Kasumi-1 (cell line): ENCODE measurements at places on chromosomes 4 and X.

- no peak for DNase-seq
These were observed 392.4 kb upstream of the ATOH1 start for GRCh38 chr4:93436000-93436626.

- DNase-seq: no peak
These were observed 23.9 kb upstream of the FGFBP2 start for GRCh38 chr4:15986907-15987306.

- no peak for DNase-seq
These were observed 190.6 kb upstream of the NEIL3 start for GRCh38 chr4:177119021-177119471.

- DNase-seq: no peak
These were observed 1043.1 kb upstream of the TENM3 start for GRCh38 chr4:181200076-181200475.

- DNase-seq: no peak
These were observed 11.7 kb upstream of the SHOX start for GRCh38 chrX:618761-619450.

GRCh38 chrX:136021903-136022302, 36.7 kb downstream of the SLC9A6 start:
- no peak for DNase-seq

- no peak for DNase-seq
These were observed 16.7 kb upstream of the WDR44 start for GRCh38 chrX:118329175-118329574.

DNA sequence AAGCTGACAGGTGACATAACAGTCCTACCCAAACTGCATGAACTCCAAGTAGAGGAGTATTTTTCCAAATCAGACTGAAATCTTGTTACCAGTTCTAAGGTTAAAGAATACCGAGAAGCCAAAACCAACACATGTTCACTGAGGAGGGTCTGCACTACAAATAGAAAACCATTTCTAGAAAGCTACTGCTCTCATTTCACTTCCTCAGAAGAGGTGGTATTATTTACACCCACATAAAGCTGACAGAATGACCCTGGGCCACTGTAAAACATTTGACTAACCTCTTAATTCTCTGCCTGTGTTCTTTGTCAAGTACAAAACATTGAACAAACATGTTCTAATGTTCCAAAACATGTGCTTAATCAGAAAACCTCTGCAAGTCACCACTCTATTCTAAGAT, 95.8 kb downstream of the IQCM start:
- no peak for DNase-seq

- DNase-seq: no peak
These were observed 961.0 kb downstream of the PCDH18 start for GRCh38 chr4:136571315-136571714.

- DNase-seq: no peak
These were observed 17.4 kb upstream of the TNIP3 start for GRCh38 chr4:121181493-121181892.

GRCh38 chr4:78145008-78145407, 87.9 kb downstream of the FRAS1 start:
- DNase-seq: no peak

GRCh38 chr4:38565271-38566199, 98.5 kb upstream of the KLF3 start:
- no peak for DNase-seq

GRCh38 chr4:150176547-150176946, 98.3 kb downstream of the DCLK2 start:
- DNase-seq: no peak

- no peak for DNase-seq
These were observed 139.4 kb downstream of the EVC2 start for GRCh38 chr4:5568931-5569330.

DNA sequence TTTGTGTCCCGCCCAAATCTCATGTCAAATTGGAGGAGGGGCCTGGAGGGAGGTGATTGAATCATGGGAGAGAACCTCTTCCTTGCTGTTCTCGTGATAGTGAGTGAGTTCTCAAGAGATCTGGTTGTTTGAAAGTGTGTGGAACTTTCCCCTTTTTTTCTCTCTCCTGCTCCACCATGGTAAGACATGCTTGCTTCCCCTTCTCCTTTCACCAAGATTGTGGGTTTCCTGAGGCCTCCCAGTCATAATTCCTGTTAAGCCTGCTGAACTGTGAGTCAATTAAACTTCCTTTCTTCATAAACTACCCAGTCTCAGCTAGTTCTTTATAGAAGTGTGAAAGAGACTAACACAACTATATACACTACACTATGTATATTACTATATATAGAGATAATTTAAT, 697.8 kb upstream of the HS3ST1 start:
- DNase-seq: peak; percentile 89

DNA sequence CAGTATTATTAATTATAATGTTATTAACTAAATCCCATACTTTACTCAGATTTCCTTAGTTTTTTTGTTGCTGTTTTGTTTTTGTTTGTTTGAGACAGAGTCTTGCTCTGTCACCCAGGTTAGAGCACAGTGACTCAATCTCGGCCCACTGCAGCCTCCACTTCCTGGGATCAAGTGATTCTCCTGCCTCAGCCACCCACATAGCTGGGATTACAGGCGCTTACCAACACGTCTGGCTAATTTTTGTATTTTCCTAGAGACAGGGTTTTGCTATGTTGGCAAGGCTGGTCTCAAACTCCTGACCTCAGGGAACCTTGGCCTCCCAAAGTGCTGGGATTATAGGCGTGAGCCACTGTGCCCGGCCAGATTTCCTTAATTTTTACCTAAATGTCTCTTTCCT, 72.2 kb downstream of the ANAPC4 start:
- DNase-seq: no peak

GRCh38 chr4:153383131-153383530, 38.6 kb downstream of the MND1 start:
- no peak for DNase-seq

- DNase-seq: no peak
These were observed 12.2 kb downstream of the MTNR1A start for GRCh38 chr4:186543206-186543605.

DNA sequence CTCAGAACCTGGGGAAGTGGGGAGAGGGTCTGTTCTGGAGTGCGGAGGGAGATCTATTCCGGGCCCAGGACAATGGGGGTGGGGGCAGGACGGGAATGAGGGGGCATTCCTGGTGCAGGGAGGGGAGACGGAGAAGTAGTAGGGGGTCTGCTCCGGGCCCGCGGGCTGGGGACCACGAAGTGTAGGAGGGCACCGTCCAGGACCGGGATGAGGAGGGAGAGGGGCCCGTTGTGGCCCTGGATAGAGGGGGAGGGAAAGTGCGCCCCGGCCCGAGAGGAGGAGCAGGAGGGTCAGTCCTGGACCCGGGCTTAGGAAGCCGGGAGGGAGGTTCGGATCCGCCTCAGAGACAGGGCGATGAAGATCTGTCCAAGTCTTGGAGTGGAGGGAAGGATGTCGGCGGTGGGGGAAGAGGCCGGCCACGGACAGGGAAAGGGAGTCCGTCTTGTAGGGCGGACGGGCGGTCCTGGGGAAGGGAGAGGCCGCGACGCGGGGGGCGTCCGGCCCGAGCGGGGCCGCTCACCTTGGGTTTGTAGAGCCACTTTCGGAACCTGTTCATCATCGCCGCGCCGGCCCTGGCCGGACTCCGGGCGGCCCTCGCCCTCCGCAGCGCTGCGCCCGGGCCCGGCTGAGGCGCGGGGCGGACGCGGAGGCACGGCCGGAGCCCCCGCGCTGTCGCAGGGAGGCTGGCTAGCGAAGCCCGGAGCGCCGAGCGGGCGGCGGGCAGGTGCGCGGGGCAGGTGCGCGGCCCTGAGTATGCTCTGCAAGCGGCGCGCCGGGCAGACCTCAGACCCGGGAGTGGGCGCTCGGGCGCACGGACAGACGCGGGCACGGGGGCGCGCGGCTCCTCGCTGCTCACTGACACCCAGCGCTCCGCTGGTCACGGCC, at the start of gene ZFYVE28:
Gene ZFYVE28, minus strand, starts transcription at position 881 of the 885 bp plus-strand sequence. Its CDS starts 322 bp downstream, at position 559.
- no peak for DNase-seq

GRCh38 chr4:120156120-120156718, 89.6 kb upstream of the MAD2L1 start:
- DNase-seq: peak; percentile 53

DNA sequence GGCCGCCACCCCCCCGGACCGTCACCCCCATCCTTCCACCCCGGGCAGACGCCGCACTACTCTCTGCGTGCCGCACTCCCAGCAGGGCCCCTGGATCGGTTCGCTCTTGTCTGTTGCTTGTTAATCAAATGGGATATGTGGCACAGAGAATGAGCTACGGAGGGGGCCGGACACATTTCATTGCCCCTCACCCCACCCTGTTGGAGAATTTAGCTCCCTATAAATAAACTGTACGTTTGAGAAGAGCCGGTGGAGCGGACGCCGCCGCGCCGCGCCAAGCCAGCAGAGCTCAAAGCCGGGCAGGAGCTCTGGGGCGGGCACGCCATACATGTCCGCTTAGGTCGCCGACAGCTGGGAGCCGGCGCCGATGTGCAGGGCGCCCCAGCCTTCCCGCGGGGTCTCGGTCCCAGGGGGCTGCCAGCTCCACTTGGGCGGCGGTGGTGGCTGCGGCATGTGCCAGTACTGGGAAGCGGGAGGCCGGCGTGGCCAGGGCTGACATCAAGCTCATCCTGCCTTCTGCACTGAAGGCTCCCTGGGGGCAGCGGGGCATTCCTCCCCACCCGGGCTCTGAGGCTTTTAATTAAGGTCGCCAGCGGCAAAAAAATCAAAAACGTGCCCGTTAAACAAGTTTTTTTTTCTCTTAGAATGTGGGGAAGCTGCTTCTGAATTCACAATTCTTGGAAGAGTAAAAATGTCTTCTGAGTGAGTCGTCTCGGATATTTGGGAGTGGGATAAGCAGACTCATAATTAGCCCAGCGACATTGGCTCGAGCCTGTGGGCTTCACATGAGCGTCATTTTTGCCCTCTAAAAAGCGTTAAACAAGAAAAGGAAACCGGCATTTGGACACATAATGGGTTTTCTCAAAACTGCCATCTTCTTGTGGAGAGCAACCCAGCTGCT, 1.1 kb upstream of the PCDH19 start:
- DNase-seq: no peak

- no peak for DNase-seq
These were observed 115.5 kb downstream of the NFKB1 start for GRCh38 chr4:102616636-102617035.

GRCh38 chrX:129649268-129650182, 5.2 kb downstream of the APLN start:
- DNase-seq: no peak

DNA sequence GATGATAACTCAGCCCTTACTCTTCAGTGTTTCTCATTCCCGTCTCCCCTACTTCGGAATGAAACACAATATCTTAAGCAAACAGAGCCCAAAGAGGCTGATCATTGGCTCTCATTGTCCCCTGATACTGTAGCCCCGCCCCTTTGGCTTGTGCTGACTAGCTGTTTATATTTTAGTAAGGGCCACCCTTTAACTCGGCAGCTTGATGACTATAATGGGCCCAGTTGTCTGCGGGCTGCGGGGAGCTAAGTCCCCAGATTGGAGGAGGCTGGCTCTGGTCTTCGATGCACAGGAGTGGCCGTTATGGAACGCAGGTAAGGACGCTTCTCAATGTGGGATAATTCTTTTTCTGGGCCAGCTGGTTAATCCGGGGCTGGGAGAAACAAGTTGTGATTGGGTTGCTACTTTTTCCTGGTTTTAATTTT, at the start of gene TRIM2:
Gene TRIM2, plus strand, starts transcription at position 197 of the 425 bp plus-strand sequence. Its CDS starts 88 bp downstream, at position 285.
- DNase-seq: no peak

- DNase-seq: no peak
These were observed 40.1 kb upstream of the PDK3 start for GRCh38 chrX:24424948-24425347.

DNA sequence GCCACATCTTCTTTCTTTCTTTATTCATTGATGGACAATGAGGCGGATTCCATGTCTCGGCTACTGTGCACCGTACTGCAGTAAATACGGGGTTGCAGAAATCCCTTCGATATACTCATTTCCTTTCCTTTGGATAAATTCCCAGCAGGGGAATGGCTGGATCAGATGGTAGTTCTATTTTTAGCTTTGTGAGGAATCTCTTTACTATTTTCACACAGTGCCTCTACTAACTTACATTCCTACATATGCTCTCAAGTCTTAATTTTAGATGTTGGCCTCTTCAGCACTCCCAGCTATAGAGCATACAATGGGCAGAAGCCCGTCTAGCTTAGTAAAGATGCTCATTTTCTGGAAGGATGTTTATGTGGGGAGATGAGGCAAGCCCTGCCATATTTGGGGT, 317.4 kb downstream of the ASMT start:
- DNase-seq: no peak

GRCh38 chrX:3250966-3251365, 95.5 kb downstream of the MXRA5 start:
- no peak for DNase-seq

DNA sequence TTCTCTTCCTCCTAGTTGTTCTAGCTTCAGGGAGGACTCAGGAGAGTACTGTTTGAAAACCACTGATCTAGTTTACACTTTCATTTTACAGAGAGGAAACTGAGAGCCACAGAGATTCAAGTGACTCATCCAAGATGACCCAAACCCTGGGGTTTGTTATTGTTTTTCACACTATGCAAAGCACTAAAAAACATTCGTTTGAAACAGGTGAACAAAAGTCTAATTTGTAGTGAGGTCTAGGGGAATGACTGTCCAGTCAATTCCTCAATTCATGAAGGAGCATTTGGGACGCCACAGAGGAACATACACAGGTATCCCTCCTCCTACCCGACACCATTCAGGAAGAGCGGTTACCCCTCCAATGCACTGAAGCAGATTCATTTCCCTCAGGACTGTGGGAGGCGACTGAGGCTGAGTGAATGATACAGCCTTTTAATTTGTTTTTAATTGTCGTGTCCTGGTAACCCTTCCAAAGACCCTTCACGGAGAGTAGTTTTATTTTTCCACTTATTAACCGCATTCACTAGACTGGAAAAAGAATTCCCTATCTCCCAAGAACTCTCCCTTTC, 30.3 kb downstream of the TLR10 start:
- no peak for DNase-seq

DNA sequence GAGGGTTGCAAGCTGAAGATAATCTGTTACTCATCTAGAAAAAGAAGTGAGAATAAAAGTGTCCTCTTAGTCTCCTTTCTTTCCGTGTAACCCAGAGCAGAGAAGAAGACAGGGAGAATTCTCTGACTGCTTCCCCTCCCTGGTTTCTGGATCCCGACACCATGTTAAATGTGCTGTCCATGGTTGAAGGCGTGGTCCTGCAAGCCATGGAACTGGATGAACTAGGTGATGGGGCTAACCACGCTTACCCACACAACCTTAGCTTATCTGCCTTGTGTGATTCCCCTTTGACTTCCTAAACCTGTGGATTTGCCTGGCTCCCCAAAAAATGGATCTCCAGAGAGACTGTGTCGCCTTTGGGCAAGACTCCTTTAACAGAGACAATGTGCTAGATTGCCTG, 907.6 kb downstream of the FSTL5 start:
- DNase-seq: no peak

GRCh38 chrX:142503967-142504643, 299.0 kb upstream of the MAGEC2 start:
- no peak for DNase-seq

- no peak for DNase-seq
These were observed 92.9 kb upstream of the TLL1 start for GRCh38 chr4:165779950-165780670.

DNA sequence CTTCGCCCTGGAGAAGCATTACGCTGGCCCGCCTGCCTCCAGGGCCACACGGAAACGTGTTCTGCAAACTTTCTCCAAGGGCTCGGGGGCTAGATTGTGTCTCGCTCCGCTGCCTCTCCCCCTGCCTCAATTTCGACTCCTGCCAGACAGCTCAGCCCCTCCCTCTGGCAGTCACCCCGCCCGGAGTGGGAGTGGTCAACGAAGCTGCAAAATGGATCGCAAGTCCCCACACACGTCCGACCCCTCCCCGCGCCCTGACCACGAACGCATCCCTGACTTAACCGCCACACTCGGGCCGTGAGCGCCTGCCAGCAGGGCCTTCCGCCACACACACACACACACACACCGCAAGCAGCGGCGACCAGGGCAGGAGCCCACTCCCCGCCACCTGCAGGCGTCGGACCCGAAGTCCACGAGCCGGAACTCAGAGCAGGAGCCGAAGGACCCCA, 47.0 kb upstream of the NKAP start:
- DNase-seq: peak; percentile 23
